Hepatocyte (in vitro differentiated cells): ENCODE measurements at places on chromosomes 11 and 22. TPM values are rescaled to one million over a fixed set of nuclear protein-coding genes. Genes with fewer than 3 reads are reported as not detected.

Gene INPP5J
- total RNA-seq, result 3.4 and 3.5 TPM in 2 replicates

Gene GRM5
- total RNA-seq, result 0.08 and 0.27 TPM in 2 replicates

Gene OR5P2
- total RNA-seq, result 0.20 TPM in 1 of 2 replicates, not detected in the other

Gene PLA2G6
- total RNA-seq, result 28.2 and 39.9 TPM in 2 replicates

Gene OR56A1
- total RNA-seq, result 0.07 and 0.08 TPM in 2 replicates

Gene KIAA1671
- total RNA-seq, result 24.1 and 26.5 TPM in 2 replicates

Gene ADAMTS15
- 10.1 and 14.6 TPM in 2 replicates for total RNA-seq

Gene SNRPD3
- 145 and 185 TPM in 2 replicates for total RNA-seq

Gene CXCR5
- total RNA-seq, result not detected in 2 replicates

Gene NLRP14
- 0.24 and 0.40 TPM in 2 replicates for total RNA-seq

Gene OR51E2
- 0.28 and 0.30 TPM in 2 replicates for total RNA-seq

Gene NUP98
- total RNA-seq, result 81.4 and 95.9 TPM in 2 replicates

Gene ZMAT5
- 18.2 and 25.7 TPM in 2 replicates for total RNA-seq

Gene PTPRCAP
- total RNA-seq, result 2.5 and 3.4 TPM in 2 replicates

Gene RAG1
- total RNA-seq, result 1.2 and 1.5 TPM in 2 replicates

Gene PATE4
- total RNA-seq, result not detected in 2 replicates

Gene PTPN5
- 0.40 and 0.90 TPM in 2 replicates for total RNA-seq

Gene OR52H1
- total RNA-seq, result 0.28 TPM in 1 of 2 replicates, not detected in the other

Gene RFPL3
- total RNA-seq, result not detected in 2 replicates
